ENCODE measurements at places on chromosomes 1 and 21. TPM values are rescaled to one million over a fixed set of nuclear protein-coding genes. Genes with fewer than 3 reads are reported as not detected.

GRCh38 chr1:19367584-19368041 is 55.5 kb downstream of the SLC66A1 start:
- DNase-seq, result no peak

Gene WNT9A
- total RNA-seq, result 2.7 TPM

DNA sequence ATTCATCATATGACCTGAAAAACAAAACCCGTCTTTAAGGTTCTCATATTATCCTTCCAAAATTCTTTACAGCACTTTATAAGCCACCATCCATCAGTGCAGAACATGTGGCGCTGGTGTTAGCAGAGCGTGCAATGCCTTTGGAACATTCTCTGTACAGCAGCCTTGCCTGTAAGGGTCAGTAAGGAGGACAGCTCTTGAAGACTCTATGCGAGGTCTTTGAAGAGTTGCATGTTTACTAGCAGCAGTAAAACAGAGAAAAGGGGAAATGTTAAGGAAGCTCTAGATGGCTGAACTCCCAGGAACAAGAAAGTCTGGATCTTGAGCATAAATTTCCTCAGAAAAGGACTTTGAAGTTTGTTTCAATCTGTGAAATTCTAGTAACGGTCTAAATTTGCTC is 365.6 kb downstream of the DUSP10 start:
- no peak for DNase-seq

Gene OR10J5
- total RNA-seq, result not detected

DNA sequence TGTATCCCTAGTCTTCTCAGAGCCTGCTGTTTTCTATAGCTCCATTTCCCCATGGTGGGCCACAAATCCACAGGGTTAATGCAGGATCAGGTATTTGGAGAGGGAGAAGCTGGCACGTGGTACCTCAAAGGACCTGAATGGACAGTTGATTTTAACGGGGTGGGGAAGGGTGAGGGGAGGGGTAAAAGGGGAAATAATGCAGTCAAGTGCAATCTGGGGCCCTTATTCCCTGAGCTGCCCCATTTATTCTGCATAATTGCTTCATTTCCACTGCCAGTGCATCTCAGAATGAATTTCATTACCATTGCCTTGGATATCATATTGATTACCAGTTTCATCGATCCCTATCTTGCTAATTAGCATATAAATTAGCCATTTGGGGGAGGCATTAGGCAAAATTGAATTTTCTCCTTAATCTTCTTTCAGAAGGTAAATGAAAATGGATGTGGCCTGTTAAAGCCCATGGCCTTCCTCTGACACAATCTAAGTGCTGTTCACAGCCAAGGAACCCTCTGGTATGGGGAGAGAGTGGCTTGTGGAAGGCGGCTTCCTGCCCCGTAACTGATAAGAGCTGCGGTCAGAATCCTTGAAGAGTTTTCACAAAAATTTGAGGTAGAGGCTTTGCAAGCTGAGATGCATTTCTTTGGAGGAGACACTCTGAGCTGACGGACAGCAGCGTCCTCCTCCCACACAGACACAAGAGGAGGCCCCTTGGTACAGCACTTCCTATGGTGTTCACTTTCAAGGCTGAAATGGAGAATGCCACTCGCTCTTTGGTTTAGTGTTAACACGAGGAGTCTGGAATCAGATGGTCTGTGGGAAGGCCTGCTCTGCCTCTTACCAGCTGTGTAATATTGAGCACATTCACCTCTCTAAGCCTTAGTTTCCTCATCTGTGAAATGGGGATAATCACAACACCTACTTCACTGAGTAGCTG is 34.4 kb downstream of the PHC2 start:
- no peak for DNase-seq

DNA sequence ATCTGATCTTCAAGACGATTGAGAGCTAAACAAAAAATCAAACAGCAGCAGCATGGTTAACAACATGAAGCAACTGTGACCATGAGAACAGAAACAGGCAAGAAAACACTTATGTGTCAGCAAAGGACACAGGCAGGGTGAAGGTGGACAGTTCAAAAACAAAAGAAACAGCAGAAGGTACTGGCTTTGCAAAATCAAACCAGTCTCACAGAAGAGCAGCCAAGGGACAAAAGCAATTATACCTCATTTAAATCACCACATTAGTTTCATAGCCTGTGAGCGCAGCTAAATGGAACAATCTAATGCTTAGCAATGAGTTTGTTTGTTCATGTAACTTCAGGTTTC is 59.1 kb downstream of the CAPN2 start:
- DNase-seq, result no peak

DNA sequence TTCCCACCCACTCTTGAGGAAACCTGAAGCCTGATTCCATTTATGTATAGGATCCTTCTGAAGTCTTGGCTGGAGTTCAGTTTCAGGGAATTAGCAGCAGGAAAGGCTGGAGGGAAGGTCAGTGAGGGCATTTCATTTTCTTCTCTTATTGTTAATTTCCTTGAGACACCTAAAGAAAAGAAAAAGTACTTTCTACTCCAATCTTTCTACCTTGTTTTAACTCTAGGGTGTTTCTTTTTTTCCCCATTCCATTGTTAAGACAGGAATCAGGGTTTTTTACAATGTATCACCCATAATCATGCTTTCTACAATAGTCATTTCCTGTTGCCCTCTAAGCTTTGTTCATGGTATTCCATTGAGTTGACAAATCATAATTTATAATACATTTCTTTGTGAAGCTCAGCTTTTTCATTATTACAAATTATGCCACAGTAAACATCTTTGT is 27.4 kb downstream of the SNRPE start:
- DNase-seq, result no peak

Gene XCL2
- not detected for total RNA-seq

GRCh38 chr21:14078746-14079375 is 131.9 kb downstream of the LIPI start:
- DNase-seq, result peak; percentile 58

Gene OR10X1
- not detected for total RNA-seq

GRCh38 chr21:42148097-42148496 is 70.8 kb upstream of the ABCG1 start:
- DNase-seq, result no peak

Gene SPRR5
- total RNA-seq, result not detected

Gene NEXN
- total RNA-seq, result 47.6 TPM

Gene IRF6
- total RNA-seq, result not detected

Gene TMEM269
- total RNA-seq, result 0.20 TPM

DNA sequence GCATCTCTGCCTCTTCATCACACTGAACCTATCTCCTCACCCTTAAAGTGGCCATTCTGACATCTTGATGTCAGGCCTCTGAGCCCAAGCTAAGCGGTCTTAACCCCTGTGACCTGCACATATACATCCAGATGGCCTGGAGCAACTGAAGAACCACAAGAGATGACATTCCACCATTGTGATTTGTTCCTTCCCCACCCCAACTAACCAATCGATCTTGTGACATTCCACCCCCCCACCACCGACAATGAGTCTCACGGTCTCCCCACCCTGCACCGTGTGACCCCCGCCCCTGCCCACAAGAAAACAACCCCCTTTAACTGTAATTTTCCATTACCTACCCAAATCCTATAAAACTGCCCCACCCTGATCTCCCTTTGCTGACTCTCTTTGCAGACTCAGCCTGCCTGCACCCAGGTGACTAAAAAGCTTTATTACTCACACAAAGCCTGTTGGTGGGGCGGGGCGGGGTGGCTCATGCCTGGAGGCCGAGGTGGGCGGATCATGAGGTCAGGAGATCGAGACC is 21.0 kb upstream of the PINK1 start:
- no peak for DNase-seq

- no peak for DNase-seq
Observed at GRCh38 chr1:209858561-209859103, 30.9 kb downstream of the UTP25 start.

Gene LCE3D
- total RNA-seq, result not detected

DNA sequence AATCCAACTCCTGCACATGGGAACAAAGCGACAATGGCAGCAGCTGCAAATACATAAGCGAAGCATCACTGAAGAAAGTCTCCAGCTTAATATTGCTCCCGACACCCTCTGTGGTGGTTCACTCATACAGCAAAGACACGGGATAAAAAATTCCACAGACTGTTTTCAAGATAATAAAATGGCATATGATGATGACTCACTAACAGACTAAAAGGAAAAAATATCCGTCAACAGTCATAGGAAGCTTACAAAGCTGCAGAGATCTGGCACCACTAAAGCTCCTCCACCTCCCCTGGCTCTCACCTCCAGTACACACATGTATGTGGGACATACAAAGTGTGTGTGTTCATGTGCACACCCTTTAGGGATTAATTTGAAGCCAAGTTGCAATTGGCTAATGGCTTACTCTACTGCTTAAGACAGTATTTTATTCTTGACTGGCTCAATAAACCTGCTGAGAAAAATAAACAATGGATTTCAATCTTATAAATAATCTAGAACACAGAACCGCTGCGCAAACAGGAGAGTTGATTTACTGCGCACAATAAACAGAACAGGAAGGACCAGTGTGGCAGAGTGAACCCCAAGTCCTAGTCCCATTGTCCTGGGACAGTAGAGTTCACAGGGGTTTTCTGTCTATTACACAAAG is 94.4 kb downstream of the SLC45A1 start:
- no peak for DNase-seq

DNA sequence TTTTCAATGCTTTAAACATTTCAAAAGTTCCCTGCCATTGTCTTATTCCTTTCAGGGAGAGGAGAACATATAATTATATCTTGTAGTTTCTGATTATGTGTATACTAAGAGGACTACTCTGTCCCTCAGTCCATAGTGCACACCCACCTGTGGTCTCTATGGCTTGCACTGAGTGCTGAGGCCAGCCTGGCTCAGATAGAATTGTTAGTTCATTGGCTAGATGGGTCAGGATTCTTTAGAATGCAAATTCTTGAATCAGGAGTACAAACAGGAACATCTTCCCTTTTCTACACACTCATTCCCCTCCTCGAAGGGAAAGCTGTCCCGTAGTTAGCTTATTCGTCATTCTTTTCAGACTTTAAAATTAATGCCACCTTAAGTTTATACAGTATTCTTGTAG is 8.2 kb downstream of the BACH1 start:
- no peak for DNase-seq

- no peak for DNase-seq
Observed at GRCh38 chr1:66696771-66697170, 55.5 kb upstream of the DYNLT5 start.

- no peak for DNase-seq
Observed at GRCh38 chr1:18110968-18111367, 3.4 kb downstream of the IGSF21 start.

Gene GJA9
- total RNA-seq, result not detected

DNA sequence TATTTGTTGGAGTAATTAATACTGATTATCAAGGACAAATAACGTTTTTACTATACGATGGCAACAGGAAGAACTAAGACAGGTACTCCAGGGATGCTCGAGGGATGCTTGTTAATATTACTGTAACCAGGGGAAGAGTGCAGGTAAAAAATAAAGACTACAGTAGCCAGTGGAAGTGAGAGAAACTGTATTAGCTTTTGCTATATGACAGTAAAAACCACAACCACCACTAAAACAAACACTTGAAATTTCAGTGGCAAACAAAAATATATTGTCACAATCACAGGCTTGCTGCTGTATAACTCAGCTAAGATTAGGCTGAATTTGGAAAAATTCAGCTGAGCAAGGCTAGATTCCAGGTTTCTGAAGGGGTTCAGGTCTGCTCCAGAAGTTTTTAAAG is 812.6 kb upstream of the ADGRL4 start:
- no peak for DNase-seq

- no peak for DNase-seq
Observed at GRCh38 chr1:34479731-34480130, 275.1 kb upstream of the GJB5 start.

GRCh38 chr1:63915121-63915520 is 141.3 kb downstream of the ROR1 start:
- DNase-seq, result no peak

DNA sequence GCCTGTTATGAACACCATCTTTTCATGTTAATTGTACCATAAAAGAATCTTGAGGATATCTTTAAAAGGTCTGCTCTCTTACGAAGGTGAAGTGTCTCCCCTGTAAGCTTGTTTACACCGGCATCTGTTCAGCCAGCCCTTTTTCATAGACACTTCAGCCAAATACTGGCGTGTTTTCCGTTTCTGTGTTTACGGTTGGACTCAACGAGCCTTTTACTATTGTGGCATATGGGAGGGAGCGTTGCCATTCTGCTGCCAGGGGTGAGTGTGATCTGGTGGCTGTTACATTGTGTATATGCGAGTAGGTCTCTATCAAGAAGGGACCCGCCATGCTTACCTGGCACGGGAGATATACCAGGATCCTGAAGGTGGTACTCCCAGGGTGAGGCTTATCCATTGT is 433.8 kb downstream of the CAMTA1 start:
- no peak for DNase-seq

DNA sequence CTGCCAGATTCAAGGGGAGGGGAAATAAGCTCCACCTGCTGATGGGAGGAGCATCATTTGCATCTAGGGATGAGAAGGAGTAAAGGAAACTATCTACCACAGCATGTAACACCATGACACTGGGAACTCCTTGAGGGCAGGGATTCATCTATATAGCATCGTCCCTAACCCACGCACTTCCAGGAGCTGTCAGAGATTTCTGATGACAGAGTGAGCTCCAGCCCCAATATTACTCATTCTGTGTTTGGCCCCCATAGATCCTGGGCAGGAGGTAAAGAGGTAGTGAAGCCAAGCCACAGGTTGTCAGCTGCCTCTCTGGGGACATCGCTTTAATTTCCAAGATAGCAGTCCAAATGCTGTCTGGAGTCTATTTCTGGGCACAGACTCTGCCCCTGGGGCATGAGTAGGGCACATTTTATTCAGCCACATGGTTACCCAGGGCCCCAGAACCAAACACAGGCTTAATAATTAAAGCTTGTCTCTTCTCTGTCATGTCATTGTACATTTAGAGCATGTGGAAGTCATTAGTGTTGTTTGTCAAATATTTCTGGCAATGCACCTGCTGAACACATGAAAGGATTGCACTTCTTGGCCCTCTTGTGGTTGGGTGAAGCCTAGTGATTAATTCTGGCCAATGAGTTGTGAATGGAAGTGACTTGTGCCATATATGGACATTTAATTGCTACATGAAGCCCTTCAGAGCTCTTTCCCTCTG is 105.9 kb upstream of the POU3F1 start:
- no peak for DNase-seq

GRCh38 chr1:215001419-215002021 is 81.0 kb upstream of the KCNK2 start:
- no peak for DNase-seq

DNA sequence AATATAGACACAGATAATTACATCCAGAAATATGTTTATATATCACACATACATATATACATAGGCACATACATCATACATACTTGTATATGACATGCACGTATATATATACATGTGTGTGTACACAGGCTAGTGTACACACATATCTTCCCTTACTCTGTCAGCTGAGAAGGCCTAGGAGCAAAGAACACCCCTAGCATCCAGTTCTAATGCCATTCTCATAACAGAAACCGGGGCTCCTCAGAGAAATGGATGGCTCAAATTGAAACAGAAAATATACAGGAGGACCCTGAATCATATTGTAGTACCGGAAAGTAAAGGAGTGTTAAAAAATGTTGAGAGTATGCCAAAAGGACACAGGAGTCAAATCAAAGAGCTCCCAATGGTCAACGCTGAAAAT is 19.7 kb upstream of the HYI start:
- DNase-seq, result no peak

All from chondrocyte (in vitro differentiated cells).